ENCODE measurements at places on chromosomes 12 and 14.

- DNase-seq, result no peak
These were observed 139.0 kb upstream of the LRIG3 start for GRCh38 chr12:59059088-59059935.

DNA sequence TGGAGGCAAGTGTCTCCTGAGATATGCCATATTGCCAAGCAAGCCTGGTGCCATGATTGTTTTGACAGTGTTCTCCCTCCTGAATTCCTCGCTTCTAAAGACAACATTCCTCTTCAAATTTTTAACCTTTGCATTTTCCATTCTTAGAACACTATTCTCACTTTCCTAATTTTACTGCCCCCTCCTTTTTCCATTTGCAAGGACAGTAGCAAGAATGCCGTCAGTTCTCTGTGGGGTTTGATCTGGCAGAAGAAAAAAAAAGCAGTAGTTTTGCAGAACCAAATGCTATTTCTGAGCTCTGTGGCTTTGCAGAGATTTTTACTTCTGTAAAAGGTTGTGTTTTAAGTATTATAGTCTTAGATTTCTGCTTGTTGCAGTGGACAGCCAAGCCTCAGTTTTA is 295.2 kb downstream of the NUAK1 start:
- DNase-seq, result no peak

DNA sequence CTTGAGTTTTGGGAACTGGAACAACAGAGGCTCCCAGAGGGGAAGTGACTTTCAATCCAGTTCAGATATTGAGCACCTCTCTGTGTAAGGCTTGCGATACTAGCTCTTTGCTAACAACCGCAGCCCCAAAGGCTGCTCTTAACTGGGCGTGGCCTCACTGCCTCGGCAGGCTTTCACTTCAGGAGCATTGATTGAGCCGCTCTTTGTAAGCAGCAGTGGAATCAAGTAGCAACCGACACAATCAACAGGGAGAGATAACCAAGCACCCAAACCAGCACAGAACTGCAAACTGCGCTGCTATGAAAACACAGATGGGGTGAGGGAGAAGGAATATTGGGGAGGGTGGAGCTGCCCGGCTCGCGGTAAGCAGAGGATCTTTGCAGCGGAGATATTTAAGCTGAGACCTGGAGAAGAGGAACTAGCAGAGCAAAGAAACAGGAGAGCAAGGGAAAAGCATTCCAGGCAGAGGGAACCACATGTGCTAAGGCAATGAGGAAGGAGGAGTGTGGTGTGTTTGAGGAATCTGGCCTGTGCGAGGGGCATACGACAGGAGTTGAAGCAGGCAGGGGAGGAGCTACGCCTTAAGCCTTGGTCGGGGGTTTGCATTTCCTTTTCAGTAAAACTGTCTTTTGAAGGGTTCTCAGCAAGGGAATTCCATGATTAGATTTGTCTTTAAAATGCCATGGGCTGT is 17.3 kb upstream of the YY1 start:
- DNase-seq, result peak; percentile 38

DNA sequence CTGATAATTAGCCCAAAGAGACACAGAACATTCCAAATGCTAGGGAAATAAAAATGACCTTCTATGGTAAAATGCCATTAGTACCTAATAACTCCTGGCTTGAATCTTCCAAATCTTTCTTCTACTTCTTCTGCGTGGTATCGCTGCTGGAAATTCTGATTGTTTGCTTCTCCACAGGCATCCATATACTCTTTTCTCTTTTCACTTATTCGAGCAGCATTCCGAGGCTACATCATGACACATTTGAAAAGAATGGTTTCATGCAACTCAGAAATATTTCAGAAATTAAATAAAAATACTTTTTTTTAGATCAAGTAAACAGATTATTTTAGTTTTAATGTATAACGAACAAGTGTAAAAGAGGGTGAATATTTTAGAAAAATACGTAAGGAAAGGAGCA is 18.9 kb downstream of the ZCCHC8 start:
- DNase-seq, result no peak

DNA sequence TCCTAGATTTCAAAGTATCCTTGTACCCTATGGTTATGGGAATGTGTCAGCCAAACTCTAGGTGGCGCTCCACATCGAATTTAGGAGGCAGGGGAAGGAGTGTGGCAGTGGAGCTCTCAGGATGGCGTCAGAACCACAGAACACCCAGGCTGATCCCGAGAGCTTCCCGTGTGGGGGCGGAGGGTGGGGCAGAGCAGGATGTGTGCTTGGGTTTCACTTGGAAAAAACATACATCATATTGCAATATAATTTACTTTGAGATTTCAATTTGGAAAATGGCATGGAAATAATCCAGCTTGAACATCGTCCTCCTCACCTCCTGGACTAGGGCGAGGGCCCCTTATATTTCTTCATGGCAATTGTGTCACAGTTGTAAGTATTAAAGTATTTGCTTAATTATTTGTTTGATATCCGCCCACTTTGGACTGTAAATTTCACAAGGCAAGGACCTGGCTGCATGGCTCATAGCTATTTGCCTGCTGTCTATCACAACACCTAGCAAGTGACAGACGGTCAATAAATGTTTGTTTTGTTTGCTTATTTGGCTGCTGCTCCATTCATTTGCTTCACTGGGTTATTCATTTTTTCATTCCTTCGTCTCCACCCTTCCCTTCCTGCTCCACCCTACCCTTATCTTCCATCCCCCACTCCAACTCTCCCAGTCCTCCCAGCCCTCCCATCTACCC is 221.5 kb upstream of the HMGA2 start:
- DNase-seq, result peak; percentile 88

DNA sequence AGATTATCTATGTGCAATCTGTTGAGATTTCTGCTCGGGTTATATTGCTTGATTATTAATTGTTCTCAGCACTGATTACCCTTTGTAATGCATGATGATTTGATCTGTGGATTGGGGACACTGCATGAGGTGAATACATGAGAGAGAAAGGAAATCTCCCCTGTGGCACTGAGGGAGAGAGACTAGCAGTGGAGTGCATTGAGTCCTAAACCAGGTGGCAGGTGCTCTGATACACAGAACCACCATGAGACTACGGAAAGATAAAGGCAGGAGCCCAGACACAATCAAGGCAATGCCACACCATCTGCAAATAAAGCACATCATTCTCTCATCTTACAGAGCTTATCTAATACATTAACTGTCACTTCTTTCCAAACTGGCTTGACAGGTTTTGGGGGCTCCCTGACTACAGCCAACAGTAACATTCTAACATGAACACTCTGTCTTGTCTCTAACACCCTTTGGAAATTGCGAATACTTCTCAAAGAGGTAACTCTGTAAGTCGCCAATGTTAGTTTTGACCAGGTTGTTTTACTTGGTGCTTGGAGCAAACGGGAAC is 37.6 kb upstream of the TSPAN8 start:
- DNase-seq, result peak; percentile 87

DNA sequence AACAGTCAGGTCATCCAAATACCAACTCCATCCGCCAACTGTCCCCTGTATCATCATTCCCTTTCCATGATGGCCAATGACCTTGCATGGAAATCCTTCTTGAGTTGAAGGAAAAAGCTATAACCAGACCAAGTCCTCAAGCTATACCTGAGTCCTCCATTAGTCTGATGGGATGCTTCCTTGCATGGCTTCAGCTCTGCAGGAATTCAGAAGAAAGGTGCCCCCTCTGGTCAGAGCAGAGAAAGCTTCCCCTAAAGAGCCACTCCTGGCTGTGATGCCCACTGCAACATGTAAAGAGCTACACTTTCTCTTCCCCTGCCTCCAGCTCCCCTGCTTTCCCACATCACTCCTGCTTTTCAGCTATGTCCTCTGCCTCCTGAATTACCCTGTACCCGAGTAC is 43.1 kb upstream of the FKBP4 start:
- no peak for DNase-seq

- no peak for DNase-seq
These were observed 49.0 kb upstream of the MSRB3 start for GRCh38 chr12:65229441-65229840.

GRCh38 chr12:116277467-116278278 is at the start of gene MED13L:
Gene MED13L (minus strand): TSS chr12:116277693. CDS start chr12:116277131, 562 bp downstream.
- DNase-seq, result peak; percentile 93

DNA sequence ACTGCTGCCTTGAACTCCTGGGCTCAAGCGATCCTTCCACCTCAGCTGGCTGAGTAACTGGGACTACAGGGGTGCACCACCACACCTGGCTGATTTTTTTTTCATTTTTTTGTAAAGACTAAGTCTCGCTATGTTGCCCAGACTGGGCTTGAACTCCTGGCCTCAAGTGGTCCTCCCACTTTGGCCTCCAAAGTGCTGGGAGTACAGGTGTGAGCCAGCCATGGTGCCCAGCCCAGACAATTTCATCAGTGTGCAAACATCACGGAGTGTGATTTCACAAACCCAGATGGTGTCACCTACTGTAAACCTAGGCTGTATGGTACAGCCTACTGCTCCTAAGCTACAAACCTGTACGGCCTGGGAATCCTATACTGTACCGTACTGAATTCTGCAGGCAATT is 6.9 kb upstream of the BCL7A start:
- no peak for DNase-seq

Measured in LoVo (cell line).